ENCODE measurements at places on chromosomes 3 and 15. TPM values are rescaled to one million over a fixed set of nuclear protein-coding genes. Genes with fewer than 3 reads are reported as not detected.
A peak's percentile ranks its signal among the peaks of the same experiment; 100 is the strongest.

FBXW12 gene
- 0.55 TPM for total RNA-seq

IGF1R gene
- total RNA-seq: 30.0 TPM

KATNBL1 gene
- total RNA-seq: 75.5 TPM

SLC12A1 gene
- not detected for total RNA-seq

PRR20G gene
- not detected for total RNA-seq

COL6A5 gene
- total RNA-seq: not detected

GMNC gene
- not detected for total RNA-seq

LDHAL6B gene
- not detected for total RNA-seq

BUB1B gene
- total RNA-seq: under 0.01 TPM

NLGN1 gene
- total RNA-seq: 10.3 TPM

NR2C2 gene
- 78.3 TPM for total RNA-seq

CHRD gene
- 57.1 TPM for total RNA-seq

LOXL1 gene
- 19.4 TPM for total RNA-seq

DNA sequence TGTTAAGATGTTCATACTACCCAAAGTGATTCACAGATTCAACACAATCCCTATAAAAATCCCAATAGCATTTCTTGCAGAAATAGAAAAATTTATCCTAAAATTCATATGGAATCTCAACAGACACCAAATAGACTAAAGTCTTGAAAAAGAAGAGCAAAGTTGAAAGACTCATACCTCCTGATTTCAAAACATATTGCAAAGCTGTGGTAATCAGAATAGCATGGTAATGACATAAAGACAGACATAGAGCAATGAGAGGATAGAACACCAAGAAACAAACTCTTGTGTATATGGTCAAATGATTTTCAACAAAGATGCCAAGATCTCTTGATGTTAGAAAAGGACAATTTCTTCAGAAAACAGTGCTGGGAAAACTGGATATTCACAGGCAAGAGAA is 8.3 kb downstream of the GLB1 start:
- DNase-seq: no peak

GRCh38 chr3:121483290-121483689 is 62.5 kb downstream of the POLQ start:
- no peak for DNase-seq

DNA sequence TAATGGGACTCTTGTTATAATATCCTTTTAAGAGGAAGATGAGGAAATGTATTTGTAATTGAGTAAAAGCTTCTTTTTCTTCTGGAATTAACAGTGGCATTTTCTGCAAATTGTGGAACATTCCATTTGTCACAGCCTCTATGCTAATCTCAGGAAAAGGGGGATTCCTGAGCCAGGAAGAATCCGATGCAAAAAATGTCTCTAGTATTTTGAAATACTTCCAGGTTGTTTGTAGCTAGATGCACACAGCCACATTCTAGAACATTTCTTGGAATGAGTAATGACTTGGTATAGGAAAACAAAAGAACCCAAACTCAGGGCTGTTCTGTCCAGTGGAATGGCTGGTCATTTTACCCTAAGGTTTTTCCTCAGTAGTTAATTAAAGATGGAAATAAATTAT is 98.5 kb upstream of the SLC2A2 start:
- no peak for DNase-seq

- DNase-seq: no peak
These were observed 13.3 kb upstream of the THUMPD3 start for GRCh38 chr3:9349321-9350117.

DNA sequence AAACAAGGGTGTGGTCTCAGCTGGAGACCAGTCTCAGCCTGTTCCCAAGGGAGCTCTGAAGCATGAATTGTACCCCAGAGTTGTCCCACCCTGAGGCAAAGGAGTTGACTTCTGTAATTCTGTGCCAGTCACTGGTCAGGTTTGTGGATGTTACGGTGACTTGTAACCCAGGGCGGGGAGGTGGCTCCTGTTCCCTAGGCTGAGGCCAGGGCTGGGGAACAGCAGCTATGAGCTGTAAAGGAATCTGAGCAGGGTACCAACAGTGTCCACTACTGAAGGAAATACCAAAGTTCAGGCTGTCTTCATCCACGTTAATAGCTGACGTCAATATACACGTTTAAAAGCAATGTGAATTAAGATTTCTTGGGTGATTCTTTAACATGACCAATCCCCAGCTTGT is 266.2 kb downstream of the ABHD5 start:
- DNase-seq: no peak

DNA sequence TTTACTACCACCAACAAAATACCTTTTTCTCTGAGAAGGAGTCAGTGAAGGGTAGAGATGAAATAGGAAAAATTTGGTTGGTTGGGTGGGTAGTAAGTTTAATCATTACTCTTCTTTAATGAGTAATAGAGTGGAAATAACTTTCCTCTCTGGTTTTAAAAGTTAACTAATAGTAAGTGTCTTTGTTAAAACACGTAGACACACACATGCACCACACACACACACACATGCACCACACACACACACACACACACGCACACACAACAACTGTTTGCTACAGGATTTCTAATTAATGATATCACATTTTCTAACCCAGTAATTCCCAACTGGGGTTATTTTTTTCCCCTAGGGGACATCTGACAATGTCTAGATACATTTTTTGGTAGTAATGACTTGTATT is 84.1 kb downstream of the CHL1 start:
- DNase-seq: no peak

- DNase-seq: peak; percentile 6
These were observed 18.2 kb upstream of the SNRPA1 start for GRCh38 chr15:101313041-101313761.

DNA sequence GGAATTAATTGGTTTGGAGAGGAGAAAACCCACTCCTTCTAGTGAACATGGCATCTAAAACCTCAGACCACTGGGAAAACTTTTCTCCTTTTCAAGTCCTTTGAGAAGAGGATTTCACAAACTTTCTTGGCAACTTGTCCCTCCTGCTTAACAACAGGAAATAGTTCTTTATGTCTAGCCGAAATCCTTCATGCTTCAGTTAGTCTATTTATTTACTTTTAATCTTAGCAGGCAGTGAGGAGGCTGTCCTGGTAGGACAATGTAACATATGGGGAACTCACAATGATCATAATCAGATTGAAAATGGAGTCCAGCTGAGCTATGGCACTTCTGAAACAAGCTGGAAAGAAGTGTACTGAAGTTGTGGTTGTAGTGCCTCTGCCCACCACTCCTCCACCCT is 50.6 kb downstream of the KY start:
- DNase-seq: no peak

GRCh38 chr15:41513506-41514227 is at the start of gene LTK:
LTK (minus strand) TSS chr15:41513827; CDS start chr15:41513709, 118 bp downstream.
- DNase-seq: no peak

GRCh38 chr15:61182946-61183345 is 46.2 kb downstream of the RORA start:
- no peak for DNase-seq

- DNase-seq: no peak
These were observed 171.9 kb downstream of the FMN1 start for GRCh38 chr15:33022629-33023028.

DNA sequence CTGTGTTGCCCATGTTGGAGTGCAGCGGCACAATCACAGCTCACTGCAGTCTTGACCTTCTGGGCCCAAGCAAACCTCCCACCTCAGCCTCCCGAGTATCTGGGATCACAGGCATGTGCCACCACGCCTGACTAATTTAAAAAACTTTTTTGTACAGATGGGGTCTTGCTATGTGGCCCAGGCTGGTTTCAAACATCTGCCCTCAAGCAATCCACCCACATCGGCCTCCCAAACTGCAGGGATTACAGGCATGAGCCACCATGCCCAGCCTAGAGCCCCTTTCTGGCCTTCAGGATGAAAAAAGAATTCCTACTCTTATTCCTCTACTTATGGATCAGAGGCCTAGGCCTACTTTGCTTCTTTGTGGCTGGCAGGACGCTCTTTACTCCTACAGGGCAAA is 39.6 kb downstream of the CHAC1 start:
- no peak for DNase-seq

GRCh38 chr3:147616998-147617619 is 207.9 kb downstream of the ZIC1 start:
- no peak for DNase-seq

DNA sequence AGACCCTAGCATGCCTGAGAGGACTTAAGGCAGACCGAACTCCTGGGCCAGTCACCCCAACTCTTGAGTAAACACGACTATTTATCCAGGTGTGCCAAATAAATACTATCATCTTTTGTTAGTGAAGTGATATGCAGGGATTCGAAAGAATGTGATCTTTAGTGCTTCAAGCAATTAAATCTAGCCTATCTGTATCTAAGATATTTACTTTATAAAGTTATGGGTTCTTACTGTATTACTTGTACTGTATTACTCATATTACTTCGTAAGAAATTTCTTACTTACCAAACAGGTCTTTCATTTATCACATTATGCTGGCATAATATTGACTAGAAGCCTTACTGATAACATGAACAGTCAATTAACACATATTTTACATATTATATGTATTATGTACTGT is 211.6 kb upstream of the NECTIN3 start:
- DNase-seq: no peak

DNA sequence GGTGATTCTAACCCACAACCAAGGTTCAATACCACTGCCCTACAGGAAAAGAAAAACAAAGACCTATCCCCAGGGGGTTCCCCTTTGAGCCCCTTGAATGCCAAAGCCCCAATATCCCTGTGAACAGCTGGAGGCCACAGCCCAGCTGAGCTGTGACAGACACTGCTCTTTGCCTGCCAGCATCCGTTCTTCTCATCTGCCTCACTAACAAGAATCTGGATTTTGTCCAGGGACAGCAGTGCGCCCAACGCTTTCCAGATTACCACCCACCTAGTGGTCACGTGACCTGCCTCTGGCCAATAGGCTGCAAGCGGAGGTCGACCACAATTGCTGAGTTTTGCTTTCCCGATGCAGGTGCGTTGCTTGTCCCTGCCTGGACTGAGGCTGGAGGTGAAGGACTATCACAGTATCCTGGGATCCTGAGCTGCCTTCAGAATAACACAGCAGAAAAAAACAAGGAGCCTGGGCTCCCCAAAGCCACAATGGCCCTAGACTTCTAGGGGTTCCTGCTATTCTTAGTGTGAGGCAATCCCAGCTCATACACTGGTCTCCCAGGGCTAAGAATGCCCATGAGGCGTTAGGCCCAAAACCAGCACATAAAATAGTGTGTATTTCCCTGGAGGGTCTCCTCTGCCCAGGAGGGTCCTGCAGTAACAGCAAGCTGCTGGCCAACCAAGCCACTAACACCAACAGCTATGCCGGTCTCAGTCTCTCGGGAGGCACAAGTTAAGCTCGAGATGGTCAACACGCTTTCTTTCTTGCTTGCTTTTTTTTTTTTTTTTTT is 13.8 kb downstream of the BDH1 start:
- DNase-seq: no peak

DNA sequence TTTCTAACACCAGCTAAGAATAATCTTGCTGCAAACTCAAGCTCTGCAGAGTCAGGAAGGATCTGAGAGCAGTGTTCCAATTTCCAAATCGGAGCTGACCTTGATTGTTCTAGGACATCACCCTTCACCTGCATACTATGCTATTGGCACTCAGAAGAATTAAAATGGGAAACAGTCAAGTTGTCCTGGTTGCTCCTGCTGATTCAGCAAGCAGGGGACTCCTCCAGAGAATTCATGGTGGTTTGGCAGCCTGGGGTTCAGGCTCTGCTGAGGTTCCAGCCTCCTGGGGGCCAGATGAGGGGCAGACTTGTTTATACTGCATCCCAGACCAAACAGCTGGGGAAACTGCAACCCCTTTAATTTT is 213.7 kb upstream of the ADAMTS9 start:
- DNase-seq: no peak

- DNase-seq: no peak
These were observed 5.8 kb upstream of the GNAI2 start for GRCh38 chr3:50230104-50230793.

DNA sequence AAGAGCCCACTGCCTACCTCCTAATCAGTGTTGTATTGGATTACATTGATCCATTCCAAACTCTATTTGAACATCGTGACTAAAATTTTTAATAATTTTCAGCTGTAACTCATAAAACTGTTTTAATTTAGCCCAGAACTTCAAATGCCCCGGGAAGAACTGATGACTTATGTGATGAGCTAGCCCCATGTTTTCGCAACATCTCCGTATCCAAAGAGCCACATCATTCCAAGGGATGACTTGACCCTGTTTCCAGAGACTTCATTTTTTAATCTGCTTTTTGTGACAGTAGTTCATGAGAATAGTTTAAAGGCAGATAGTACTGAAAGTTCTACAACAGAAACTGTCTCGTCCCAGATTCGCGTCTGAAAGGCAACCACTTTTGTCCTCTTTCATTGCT is 97.4 kb downstream of the STAC start:
- no peak for DNase-seq

- DNase-seq: no peak
These were observed 108.0 kb downstream of the IL1RAP start for GRCh38 chr3:190621927-190622326.

DNA sequence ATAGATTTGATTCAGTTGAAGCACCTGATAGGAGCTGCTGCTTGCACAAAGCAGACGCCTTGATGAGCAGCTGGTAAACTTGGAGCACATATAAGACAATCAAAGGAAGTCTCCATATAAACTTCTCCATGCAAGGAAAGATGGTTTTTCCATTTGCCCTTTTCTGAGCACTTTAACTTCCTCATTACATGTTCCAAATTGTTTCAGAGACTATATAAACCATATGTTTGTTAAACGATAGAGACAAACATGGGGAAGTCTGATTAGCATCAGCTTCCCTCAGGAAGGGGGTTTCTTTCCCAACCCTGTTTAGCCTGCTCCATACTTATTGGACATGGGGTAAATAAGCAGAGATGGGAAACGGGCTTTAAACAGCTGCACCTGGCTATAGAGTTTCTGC is 88.0 kb downstream of the DHX36 start:
- no peak for DNase-seq

DNA sequence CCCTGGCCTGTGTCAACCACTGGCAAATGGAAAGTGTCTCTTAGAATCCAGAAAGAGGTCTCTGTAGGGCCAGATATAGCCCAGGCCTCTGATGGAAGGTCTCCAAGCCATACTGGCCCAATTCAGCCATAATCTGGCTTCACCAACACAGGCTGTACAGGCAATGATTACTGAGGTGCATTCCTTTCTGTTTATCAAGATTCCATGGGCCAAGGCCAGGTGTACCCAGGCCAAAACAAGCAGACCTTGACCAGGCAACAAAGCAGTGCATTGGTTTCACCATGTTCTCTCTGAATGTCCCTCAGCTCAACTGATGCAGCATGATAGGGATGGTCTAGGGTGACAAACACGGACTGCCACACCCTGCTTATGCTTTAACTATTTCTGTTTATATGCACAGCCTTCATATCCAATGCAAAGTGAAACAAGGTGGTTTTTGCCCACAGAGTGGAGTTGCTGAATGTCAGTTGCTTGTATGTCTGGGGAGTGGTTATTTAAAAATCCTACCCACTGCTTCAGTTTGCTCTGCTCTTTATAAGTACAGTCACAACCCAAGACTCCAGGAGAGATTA is 25.2 kb downstream of the CCNL1 start:
- DNase-seq: no peak

GRCh38 chr3:133117342-133117741 is 79.2 kb downstream of the TMEM108 start:
- DNase-seq: no peak
